ENCODE measurements at places on chromosomes 2 and 18. TPM values are rescaled to one million over a fixed set of nuclear protein-coding genes. Genes with fewer than 3 reads are reported as not detected.

The SLC66A3 gene
- polyA plus RNA-seq: 25.9 TPM

The HMSD gene
- 0.12 TPM for polyA plus RNA-seq

The PPP3R1 gene
- polyA plus RNA-seq: 53.7 TPM

The ATP8B1 gene
- 8.8 TPM for polyA plus RNA-seq

The COBLL1 gene
- 2.6 TPM for polyA plus RNA-seq

The ALPI gene
- polyA plus RNA-seq: not detected

The UGT1A9 gene
- 13.1 TPM for polyA plus RNA-seq

Measured in A549 (cell line).